ENCODE measurements at places on chromosomes 3 and 15.

- DNase-seq: no peak
Measured at GRCh38 chr15:44712346-44713005, 1.2 kb downstream of the B2M start.

DNA sequence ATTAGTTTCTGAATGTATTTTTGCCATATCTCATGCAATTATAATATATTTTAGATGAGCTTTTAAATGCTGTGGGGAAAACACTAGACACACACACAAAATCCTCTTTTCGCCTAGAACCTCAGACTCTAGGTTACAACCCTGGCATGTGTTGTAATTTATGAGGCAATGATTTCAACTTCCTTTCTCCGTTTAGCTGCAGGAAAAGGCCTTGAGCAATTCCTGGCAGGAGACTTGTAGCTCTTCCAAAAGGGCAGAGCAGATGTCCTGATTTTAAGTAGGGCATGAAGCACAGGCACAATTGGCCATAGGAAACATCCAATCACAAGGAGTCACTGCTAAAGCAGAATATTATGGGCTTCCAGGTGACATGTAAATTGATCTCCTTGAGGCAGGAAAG is 82.0 kb downstream of the GPR156 start:
- DNase-seq: no peak

GRCh38 chr3:164479978-164480377 is 598.3 kb downstream of the SI start:
- DNase-seq: no peak

- no peak for DNase-seq
Measured at GRCh38 chr3:45927881-45928280, 15.4 kb upstream of the CXCR6 start.

- no peak for DNase-seq
Measured at GRCh38 chr3:27939940-27940339, 217.8 kb upstream of the EOMES start.

DNA sequence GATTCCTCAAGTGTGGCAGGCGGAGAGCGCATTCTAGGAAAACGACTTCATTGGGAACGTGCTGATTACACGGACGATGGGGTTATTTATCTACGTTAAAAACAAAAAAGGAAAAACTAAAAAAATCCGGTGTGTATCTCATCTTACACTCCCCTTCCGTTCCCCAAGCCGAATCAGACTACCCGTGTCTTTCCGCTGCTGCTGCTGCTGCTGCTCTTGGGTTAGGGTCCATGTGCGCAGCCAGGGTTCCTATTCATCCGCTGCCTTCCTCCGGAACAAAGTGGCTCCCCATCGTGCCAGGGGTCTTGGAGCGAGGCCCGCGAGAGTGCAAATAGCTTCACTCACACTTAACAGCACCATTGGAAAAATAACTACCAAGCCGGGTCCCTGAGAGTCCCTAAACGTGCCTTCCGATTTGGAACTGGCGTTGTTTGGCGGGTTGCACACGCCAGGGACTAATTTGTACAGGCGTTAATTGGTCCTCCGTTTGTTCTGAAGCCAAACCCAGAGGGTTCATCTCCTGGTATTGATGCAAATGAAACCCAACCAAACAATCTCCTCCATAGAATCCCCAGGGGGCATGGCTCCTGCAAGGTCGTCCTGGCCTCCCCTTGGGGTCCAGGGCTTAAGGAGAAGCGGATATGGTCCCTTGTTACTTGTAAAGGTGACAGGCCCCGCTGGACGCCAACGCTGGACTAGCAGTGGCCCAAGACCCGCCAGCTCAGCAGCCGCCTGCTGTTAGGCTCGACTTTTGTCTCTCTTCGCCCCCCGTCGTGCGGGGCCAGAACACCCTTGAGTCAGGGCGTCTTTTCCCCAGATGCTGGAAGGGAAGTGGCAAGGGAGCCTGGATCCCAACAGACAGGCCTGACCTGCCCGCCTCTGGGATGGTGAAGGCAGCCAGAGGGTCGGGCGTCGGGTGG is 11.0 kb upstream of the ONECUT1 start:
- DNase-seq: no peak
